SIG-M5 (cell line): ENCODE measurements at places on chromosomes 13 and 19.

DNA sequence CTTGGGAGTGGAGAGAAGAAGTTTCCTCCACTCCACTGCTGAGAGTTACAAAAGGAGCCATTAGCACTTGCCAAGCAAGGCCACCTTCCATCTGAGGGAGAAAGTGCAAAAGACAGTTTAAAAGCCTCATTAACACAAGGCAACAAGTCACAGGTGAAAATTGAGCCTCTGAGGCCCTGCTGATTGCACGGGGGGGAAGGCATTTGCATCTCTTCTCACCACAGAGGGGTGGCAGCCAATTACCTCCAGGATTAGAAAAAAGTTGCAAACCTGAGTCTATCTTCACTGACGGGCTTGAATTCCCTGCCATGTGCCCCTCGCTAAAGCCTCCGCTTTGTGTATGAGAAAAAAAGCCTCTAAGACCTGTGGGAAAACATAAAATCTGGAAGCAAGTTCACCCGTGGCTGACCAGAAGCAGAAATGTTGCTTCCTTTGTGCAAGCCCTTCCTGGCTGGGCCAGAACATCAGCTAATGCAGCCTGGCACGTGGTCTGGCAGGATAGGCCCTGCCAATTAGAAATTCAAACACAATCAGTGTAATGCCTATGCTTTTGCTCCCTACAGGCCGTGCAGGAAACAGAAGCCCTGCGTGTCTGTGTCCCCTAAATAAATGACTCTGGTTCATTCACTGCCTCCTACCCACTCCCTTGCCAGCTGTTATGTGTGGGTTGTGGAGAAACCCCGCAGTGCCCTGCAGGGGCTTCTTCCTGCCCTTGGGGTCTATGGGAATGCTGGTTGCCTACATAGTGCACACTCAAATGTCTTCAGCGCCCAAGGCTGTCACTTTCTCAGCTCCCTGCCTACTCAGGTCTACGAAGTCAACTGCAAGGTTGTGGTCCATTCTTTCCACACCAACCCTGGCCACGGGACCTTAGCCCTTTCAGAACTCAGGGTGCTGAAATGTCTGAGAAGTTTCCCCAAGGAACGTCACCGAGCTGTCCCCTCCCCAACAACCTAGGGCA lies 150.2 kb downstream of the UQCRFS1 start:
- no peak for DNase-seq

DNA sequence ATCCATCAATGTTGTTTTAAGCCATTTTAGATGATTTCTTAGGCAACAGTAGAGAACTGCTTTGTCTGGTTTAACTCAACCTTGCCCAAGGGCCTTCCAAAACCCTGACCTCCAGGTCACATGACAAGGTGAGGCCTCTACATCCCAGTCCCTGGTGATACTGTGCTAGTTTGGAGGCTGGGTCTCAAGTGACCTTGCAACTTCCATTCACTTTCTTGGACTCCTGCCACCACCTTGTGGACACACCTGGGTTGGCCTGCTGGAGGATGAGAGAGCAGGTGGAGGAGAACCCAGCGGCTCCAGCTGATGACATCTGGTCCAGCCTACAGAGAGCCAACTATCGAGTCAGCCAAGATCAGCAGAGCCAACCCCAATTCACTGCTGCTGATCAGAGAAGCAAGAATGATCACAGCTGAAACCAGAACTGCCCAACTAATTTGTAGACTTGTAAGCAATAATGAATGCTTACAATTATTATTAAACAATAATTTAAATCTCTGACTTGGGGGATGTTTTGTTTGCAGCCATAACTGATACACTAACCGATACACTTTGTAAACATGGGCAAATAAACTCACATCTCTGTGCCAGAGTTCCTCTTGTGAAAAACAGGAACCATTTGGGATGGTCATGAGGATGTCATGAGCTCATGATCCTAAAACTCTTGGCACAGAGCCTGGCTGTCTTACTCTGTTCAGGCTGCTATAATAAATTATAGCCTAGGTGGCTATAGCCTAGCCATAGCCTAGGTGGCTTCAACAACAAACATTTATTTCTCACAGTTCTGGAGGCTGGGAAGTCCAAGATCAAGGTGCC lies 11.5 kb downstream of the FAM187B start:
- no peak for DNase-seq

GRCh38 chr19:2412449-2412848 lies 14.9 kb downstream of the TIMM13 start:
- DNase-seq, result no peak

GRCh38 chr19:4861147-4861546 lies 6.3 kb downstream of the PLIN3 start:
- DNase-seq, result no peak

- DNase-seq, result no peak
Observed at GRCh38 chr19:35514282-35514809, 897 bp upstream of the DMKN start.

GRCh38 chr13:48158290-48158689 lies 63.4 kb upstream of the MED4 start:
- DNase-seq, result no peak

DNA sequence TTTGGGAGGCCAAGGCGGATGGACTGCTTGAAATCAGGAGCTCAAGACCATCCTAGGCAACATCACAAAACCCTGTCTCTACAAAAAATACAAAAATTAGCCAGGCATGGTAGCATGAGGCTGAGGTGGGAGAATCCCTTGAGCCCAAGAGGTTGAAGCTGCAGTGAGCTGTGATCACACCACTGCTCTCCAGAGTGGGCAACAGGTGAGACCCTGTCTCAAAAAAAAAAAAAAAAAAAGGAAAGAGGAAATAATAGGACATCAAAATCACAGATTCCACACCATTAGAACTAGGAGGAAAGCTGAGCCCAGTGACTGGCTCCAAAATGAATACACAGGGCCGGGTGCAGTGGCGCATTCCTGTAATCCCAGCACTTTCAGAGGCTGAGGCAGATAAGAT lies 3.2 kb upstream of the ZNF8 start:
- no peak for DNase-seq
